ENCODE measurements at places on chromosomes 13 and 19. TPM values are rescaled to one million over a fixed set of nuclear protein-coding genes. Genes with fewer than 3 reads are reported as not detected.

- no peak overlapping the region for H3K4me3 ChIP-seq
- no peak for DNase-seq
- H3K4me1 ChIP-seq = peaks cover under 1% of the 10 kb centered on the region
These were observed 4.2 kb upstream of the RASA3 start for GRCh38 chr13:114136576-114136975.

DNA sequence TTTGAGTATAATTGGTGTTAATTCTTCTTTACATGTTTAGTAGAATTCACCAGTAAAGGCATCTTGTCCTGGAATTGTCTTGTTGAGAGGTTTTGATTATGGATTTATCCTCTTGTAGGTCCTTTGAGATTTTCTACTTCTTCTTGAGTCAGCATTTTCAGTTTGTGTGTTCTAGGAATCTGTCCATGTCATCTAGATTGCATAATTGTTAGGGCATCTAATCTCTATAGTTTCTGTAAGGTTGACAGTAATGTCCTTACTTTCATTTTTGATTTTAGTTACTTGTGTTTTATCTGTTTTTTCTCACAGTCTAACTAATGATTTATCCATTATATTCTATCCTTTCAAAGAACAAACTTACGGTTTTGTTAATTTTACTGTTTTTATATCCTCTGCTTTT lies 492.0 kb downstream of the FGF9 start:
- H3K27me3 ChIP-seq = no peaks in the 10 kb centered on the region
- no peak for DNase-seq
- H3K4me3 ChIP-seq = no peak overlapping the region
- no peaks in the 10 kb centered on the region for H3K36me3 ChIP-seq
- no peaks in the 10 kb centered on the region for H3K4me1 ChIP-seq

GRCh38 chr19:53624771-53625545 lies 6.8 kb upstream of the DPRX start:
- DNase-seq = no peak
- H3K36me3 ChIP-seq = no peaks in the 10 kb centered on the region
- H3K4me3 ChIP-seq = no peak overlapping the region
- no peak overlapping the region for H3K27ac ChIP-seq
- H3K4me1 ChIP-seq = peaks cover 15% of the 10 kb centered on the region

- H3K36me3 ChIP-seq = no peaks in the 10 kb centered on the region
- no peaks in the 10 kb centered on the region for H3K27me3 ChIP-seq
- no peak overlapping the region for H3K4me3 ChIP-seq
- H3K27ac ChIP-seq = no peak overlapping the region
- DNase-seq = peak; percentile 79
These were observed 33.1 kb downstream of the CEBPG start for GRCh38 chr19:33406521-33407139.

- H3K4me1 ChIP-seq = no peaks in the 10 kb centered on the region
- H3K27me3 ChIP-seq = no peaks in the 10 kb centered on the region
- H3K27ac ChIP-seq = no peak overlapping the region
- no peak for DNase-seq
These were observed 20.7 kb upstream of the OLFM4 start for GRCh38 chr13:53007872-53008271.

Gene KLHL1
- 0.96 TPM for total RNA-seq

Gene DCT
- total RNA-seq = not detected

DNA sequence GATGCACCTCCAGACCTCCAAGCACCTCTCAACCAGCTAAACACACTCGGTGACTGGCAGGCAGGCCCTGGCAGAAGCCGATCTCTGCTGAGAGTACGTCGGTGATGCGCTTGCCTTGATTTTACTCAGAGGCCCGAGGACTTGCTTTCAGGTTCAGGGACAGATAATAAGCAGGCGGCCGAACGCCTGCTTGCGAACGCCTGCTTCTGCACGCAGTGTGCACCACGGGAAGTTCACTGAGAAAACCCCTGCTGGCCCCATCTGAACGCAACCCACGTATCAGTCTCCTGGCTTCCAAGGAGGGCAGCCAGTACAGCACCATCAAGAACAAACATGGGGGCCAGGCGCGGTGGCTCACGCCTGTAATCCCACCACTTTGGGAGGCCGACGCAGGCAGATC lies 108.0 kb downstream of the STK24 start:
- no peak overlapping the region for H3K4me3 ChIP-seq
- H3K27ac ChIP-seq = no peak overlapping the region
- no peaks in the 10 kb centered on the region for H3K27me3 ChIP-seq
- no peak for DNase-seq

DNA sequence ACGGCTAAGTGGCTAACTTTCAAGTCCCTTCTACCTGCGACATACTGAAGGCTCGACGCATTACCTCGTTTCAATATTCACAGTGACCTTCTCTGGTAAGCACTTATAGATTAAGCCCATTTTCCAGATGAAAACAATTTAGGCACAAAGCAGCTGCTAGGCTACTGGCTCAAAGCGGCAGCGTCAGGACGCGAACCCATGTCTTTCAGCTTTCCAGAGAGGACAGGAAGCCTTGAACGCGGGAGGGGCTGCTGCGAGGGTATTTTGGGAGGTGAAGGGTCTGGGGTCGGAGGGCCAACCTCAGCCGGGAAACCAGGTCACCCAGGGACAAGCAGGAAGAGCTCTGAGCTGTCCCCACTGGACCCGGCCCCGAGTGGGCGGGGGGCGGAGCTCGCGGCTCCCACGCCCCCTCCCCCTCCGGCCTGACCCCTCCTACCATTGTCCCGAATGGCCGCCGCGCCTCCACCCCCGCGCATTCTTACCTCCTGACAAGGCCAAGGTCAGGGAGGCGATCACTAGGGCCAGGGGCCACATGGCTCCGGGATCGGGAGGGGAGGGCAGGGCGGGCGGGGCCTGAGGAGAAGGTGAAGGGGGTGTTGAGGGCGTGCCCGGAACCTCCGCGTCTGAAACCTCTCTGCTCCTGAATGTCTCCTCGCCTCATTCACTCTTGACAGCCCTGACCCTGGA lies at the start of gene KLK13:
Gene KLK13 (minus strand): TSS at position 559 of the 687 bp plus-strand sequence. CDS start 25 bp downstream, at position 534.
- H3K4me3 ChIP-seq = peak within 1 kb of the TSS; percentile 49
- no peaks in the 10 kb centered on the region for H3K27me3 ChIP-seq
- peaks cover 7% of the 10 kb centered on the region for H3K4me1 ChIP-seq

GRCh38 chr13:26656919-26657318 lies 99.4 kb downstream of the WASF3 start:
- no peak overlapping the region for H3K27ac ChIP-seq
- H3K4me1 ChIP-seq = no peaks in the 10 kb centered on the region
- no peak overlapping the region for H3K4me3 ChIP-seq
- no peaks in the 10 kb centered on the region for H3K36me3 ChIP-seq

DNA sequence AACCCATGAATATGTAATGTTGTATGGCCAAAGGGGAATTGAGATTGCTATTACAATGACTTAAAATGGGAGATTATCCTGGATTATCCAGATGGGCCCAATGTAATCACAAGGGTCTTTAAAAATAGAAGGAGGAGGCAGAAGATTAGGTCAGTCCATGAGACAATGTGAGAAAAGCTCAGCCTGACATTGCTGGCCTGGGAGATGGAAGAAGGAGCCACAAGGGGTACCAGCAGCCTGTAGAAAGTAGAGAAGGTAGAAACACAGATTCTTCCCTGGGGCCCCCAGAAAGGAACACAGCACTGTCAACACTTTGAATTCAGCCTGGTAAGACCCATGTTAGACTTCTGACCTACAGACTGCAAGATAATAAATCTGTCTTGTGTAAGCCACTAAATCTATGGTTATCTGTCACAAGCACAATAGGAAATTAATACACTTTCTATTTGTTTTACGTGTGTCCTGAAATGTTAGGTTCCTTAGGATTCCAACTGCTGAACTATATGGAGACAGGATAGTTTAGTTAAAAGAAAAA lies 132.9 kb upstream of the SERP2 start:
- no peaks in the 10 kb centered on the region for H3K27me3 ChIP-seq
- no peaks in the 10 kb centered on the region for H3K36me3 ChIP-seq
- H3K4me3 ChIP-seq = no peak overlapping the region
- peaks cover 13% of the 10 kb centered on the region for H3K4me1 ChIP-seq
- no peak overlapping the region for H3K27ac ChIP-seq
- DNase-seq = no peak

DNA sequence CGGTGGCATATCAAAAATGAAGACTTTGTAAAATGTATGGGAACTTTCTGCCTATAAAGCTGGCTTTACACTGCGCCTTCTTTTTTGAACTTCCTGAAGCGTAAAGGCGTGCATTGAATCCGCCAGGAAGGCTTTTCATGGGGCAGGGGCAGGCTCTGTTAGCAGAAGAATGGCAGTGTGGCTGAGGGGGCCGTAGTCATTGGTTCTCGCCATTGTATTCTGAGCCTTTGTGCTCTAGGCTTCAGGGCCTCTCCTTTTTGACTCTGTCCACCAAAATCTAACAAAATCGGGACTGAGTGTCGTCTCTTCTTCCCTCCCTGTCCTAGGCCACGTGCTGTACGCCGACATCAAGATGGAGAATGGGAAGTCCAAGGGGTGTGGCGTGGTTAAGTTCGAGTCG lies 14.1 kb downstream of the PRAM1 start:
- H3K27ac ChIP-seq = no peak overlapping the region
- no peaks in the 10 kb centered on the region for H3K27me3 ChIP-seq
- H3K36me3 ChIP-seq = no peaks in the 10 kb centered on the region
- no peak for DNase-seq
- H3K4me3 ChIP-seq = no peak overlapping the region

DNA sequence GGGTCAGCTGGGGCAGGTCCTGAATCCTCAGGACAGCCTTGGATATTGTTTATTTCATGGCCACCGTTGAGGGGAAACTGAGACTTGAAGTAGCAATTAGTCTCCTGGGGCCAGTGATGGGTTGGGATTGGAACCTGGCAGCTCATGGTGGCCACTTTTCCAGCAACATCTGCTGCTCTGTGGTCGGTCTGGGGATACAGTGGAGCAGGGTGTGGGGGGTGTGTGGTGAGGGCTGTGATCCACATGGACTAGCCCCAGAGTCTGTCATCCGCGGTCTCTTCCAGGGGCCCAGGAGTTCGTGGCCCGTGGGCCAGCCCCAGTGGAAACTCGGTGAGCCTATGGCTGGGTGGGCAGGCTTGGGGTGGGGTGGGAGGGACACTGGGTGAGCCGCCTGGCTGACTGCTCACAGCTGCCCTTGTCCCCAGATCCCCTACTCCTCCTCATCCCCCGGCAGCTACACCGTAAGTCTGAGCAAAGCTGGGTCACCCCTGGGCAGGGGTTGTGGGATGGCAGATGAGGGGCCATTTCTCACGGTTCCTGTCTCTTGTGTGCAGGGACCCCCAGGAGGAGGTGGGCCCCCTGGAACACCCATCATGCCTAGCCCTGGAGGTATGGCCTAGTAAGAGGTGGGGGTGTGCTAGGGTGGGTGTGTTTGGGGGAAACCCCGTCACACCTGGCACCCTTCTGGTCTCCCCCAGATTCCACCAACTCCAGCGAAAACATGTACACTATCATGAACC lies 5.5 kb downstream of the ISYNA1 start:
- peak overlapping the region; percentile 42 for H3K4me3 ChIP-seq
- H3K27me3 ChIP-seq = no peaks in the 10 kb centered on the region
- peaks cover 48% of the 10 kb centered on the region for H3K4me1 ChIP-seq
- H3K36me3 ChIP-seq = no peaks in the 10 kb centered on the region
- DNase-seq = no peak

Gene ARRDC2
- total RNA-seq = 4.5 TPM

Data from hepatocyte (in vitro differentiated cells).